ENCODE measurements at places on chromosomes 12 and 14.

- DNase-seq, result no peak
Measured at GRCh38 chr12:104006929-104007328, 41.3 kb downstream of the TDG start.

DNA sequence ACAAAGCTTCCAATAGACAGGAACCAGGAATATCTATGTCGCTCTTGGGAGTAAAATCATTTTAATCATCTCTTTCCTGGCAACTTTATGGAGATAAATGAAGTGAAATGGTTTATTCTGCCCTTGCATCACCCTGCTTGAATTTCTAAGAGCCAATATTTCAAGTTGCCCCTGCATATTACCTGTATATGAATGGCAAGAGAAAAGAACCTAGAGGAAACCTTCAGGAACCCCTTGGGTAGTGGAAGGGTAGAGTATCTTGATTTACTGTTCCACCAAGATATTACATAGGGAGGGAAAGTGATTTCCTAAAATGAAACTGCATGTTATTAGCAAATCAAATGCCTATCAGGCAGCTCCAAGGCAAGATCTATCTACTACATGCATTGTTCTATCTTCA is 308.4 kb upstream of the NAV3 start:
- no peak for DNase-seq

- DNase-seq, result peak; percentile 39
Measured at GRCh38 chr14:93824518-93825234, 36.4 kb upstream of the PRIMA1 start.

DNA sequence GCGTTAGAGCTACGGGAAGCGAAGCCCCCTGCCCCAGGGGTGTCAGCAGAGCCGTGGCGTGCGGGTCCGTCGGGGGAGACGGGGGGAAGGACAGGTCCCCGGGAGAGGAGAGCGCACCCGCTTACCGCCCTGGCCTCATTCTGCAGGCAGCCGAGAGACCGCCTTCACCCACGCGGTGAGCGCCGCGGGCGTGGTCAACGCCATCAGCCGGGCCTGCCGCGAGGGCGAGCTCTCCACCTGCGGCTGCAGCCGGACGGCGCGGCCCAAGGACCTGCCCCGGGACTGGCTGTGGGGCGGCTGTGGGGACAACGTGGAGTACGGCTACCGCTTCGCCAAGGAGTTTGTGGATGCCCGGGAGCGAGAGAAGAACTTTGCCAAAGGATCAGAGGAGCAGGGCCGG is 10.5 kb downstream of the WNT5B start:
- DNase-seq, result no peak

DNA sequence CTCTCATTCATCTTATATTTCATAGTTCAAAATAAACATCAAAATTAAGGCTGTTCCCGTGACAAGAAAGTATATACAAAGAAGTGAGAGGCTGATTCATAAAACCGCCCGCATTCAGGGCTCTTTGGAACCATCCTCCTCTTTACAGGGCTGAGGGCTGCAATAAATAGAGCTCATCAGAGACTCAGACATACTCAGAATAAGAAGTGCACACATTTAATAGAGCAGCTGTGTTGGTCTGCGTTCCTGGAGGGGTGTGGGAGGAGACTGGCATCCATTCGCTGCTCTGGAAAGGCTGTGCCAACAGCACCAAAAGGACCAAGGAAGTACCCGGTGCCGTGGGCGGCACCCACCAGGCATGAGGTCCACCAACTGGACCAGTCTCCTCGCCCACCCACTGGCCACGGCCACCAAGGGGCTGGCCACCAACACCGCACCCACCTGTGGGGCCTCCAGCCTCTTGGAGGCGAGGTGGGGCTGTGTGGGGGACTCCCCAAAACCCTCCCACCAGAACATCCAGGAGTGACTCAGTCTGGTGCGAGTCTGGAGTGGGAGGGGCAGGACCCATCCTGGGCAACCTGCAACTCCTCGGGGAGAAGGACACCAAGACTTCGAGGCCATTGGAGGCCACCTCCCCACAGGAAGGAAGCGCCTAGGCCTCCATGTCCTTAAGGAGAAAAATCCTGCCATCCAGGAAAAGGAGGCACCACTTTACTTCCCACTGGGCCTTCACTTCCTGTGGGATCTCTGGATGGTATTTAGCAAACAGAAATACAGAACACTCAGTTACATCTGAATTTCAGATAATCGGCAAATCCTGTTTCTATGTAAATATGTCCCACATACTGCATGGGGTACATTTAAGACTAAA is 32.7 kb downstream of the VCPKMT start:
- DNase-seq, result no peak

- no peak for DNase-seq
Measured at GRCh38 chr12:45425426-45425825, 209.5 kb downstream of the ANO6 start.

- peak; percentile 100 for DNase-seq
Measured at GRCh38 chr12:82329508-82329907, 28.7 kb downstream of the CCDC59 start.

GRCh38 chr14:87199381-87199780 is 793.6 kb downstream of the GALC start:
- DNase-seq, result peak; percentile 17

GRCh38 chr12:69066492-69067373 is 133.8 kb upstream of the CPM start:
- no peak for DNase-seq

DNA sequence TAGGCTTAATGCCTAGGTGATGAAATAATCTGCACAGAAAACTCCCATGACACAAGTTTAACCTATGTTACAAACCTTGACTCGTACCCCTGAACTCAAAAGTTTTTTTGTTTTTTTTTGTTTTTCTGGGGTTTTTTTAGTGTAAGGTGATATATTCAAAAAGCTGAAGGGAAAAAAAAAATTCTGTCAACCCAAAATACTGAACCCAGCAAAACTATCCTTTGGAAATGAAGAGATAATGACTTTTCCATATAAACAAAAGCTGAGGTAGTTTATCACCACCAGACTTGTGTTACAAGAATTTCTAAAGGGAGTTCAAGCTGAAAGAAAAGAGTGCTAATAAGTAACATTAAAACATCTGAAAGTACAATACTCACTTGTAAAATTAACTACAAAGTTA is 448.1 kb downstream of the KCNH5 start:
- DNase-seq, result no peak

DNA sequence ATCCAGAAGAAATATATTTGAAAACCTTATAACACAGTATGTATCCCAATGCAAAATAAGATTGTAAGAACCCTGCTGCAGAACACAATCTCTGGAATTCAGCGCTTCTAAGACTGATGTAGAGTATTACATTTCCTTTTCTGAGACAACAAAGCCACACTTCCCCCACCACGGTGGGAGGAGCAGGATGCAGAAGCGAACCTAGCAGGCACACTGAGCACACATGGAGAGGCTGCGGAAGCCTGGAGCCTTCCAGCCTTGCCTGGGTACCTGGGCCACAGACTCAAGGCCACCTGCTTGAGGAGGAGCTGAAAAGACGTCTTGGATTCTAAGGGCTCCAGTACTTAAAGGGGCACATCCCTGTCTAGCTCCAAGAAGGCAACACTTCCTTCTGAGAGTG is 46.4 kb downstream of the TCHP start:
- DNase-seq, result no peak

GRCh38 chr12:50057000-50057841 is at the start of gene ASIC1:
ASIC1 (plus strand) TSS chr12:50057596; CDS start chr12:50058767, 1,171 bp downstream.
- DNase-seq, result peak; percentile 82

DNA sequence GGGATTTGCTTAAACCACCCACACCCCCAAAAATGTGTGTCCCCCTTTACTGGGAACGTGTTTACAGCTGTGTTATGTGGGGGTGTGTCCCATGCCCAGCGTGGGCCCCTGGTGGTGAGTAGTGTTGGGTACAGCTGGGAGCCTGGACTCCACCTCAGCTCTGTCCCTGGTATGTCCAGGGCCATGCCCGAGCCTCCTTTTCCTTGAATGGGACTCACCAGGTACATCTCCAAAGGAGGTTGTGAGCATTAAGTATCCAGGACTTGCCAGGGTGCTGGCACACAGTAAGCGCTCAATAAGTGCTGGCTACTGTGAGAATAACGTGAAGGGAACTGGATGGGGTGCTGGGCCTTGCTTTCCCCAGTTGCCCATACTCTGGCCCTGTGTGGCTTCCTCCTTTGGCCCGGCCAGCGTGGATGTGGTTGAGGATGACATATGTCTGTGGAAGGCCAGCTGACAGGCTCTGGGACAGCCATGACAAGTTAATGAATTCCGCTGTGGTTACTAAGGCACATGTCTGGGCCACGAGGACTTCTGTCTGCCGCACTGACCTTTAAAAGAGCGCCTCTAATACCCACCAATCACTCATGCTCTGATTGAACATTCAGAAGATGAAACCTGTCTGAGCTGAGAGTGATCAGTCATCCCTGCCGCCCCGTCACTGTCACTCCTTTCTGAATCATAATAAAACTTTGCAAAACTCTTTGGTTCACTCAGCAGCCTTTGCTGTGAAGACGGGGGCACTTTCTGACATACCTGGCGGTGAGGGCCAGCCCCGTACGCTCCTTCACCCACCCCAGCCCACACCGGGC is 74.7 kb downstream of the DIO3 start:
- DNase-seq, result no peak

DNA sequence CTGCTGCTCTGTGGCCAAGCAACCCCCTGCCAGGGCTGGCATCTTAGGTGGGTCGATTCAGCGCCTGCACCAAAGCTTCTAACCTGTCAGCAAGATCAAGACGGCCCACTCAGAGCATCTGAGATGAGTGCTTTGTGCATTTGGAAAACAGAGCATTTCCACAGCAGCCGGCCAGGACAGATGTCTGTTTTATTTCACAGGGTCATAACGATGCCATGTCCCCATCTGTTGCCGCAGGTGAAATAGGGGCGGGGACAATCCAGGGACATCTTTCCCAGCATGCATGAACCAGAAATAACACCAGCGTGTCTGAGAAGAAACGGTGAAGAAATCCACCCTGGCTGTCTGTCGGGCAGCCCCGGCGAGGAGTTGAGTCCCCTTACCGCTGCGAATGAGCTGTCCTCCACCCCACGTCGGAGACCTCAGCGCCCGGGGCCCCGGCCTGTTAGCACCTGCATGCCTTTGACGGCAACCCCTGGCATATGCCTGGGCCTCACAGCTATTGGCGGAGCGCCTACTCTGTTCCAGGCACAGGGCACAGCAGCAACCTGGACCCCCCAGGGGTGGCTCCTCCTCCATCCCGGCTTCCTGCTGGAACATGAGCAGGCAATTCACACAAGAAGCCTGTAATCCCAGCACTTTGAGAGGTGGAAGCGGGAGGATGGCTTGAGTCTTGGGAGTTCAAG is 30.6 kb upstream of the ULK1 start:
- peak; percentile 54 for DNase-seq

- peak; percentile 75 for DNase-seq
Measured at GRCh38 chr14:23562822-23563472, 4.6 kb downstream of the AP1G2 start.

- no peak for DNase-seq
Measured at GRCh38 chr14:101950100-101950499, 14.3 kb upstream of the DYNC1H1 start.

DNA sequence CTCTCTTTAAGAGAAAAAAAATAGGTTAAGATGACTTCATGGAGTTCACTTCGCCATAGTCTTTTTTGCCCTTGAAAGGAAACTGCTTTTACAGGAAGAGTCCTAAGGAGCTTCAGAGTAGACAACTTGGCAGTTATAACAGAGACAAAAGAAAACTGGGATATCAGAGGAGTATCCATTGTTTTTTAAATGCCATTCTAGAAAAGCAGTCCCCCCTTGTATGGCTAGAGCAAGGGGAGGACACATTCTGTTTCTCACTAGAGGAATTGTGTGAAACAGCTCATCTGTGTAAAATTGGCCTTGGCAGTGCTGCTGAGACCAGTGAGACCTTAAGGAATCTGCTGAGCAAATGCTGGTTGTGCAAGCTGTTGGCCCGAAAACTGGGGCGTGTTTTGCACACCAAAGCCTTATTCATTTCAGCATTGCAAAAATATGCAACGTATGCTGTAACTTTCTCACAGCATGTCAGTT is 128.0 kb downstream of the GPR135 start:
- DNase-seq, result no peak

GRCh38 chr12:69595689-69596088 is 10.4 kb downstream of the CCT2 start:
- DNase-seq, result no peak

DNA sequence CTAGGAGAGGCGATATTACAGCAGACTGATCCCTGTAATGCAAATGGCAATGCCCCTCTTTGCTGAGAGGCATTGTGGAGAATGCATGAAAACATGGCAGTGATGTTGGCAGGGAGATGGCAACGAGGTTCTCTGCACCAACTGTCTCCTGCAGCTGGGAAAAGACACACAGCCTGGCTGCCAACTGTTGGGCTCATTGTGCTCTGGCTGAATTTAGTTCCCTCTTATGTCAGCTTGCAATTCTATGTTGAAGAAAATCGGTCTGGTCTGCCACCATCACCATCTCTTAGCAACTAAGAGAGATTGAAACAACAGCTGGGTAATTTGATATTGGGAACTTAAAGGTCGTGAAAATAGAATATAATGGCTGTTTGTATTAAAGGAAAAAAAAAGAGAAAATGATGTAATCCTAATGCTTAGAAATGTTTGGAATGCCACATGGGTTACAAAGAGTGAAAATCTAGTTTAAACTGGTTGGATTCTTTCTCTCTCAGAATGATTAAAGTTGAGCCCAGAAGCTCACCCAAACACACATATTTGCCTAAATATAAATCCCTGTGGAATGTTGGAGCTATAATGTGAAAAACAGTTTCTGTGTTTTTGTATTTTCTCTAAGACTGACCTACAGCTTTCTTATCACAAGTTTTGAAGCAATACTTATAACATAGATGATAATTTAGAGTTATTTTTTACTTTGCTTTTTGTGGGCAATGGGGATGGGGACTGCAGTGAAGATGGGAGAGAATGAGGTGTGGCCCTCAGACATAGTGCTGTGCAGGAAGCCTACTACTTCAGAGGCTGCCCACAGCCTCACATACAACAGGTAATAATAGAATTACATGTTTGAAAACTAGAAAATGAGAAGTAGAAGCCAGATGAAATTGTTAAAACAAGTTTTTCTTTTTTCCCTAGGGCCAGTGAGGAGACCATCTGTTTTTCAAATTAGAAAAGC is 143.7 kb downstream of the AKAP6 start:
- DNase-seq, result peak; percentile 72

DNA sequence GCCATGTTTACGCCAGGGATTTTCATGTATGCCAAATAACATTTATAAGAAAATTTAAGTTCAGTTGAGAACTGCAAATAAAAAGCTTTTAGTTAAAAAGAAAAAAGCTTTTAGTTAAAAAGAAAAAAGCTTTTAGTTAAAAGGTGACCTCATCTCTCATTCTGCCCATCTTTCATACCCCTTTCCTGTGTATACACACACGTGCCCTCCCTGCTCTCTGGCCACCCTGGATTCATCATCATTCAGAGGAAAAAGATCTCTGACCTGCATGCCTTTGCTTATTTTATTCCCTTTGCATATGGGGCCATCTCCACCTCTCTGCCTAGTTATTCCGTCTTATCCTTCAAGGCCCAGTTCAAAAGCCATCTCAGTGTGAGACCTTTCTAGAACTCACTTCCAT is 38.1 kb upstream of the CDK17 start:
- no peak for DNase-seq

- no peak for DNase-seq
Measured at GRCh38 chr12:21190016-21190415, 59.0 kb downstream of the SLCO1B1 start.

GRCh38 chr14:60965402-60965801 is 15.5 kb downstream of the TRMT5 start:
- DNase-seq, result no peak
